ENCODE measurements at places on chromosomes 5 and 9.

GRCh38 chr5:163658702-163659567 is 153.5 kb downstream of the MAT2B start:
- DNase-seq: no peak

DNA sequence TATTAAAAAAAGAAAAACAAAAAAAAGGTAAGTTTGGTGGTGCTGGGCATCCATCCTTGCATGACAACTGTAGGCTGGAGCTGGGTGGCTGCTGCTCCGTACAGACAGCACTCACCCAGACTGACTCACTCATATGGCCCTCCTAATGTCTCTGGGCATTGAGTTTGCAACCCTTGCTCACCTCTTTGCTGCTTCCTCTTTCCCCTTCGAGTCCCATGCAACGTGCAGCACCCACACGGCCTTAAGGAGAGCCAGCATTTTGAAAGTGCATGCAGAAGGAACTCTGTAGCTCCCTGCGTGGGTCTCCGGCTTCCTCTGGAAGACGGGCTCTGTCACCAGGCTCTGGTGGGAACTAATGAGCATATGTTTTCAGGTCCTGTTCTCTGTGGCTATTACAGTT is 60.5 kb upstream of the ENTREP1 start:
- no peak for DNase-seq

DNA sequence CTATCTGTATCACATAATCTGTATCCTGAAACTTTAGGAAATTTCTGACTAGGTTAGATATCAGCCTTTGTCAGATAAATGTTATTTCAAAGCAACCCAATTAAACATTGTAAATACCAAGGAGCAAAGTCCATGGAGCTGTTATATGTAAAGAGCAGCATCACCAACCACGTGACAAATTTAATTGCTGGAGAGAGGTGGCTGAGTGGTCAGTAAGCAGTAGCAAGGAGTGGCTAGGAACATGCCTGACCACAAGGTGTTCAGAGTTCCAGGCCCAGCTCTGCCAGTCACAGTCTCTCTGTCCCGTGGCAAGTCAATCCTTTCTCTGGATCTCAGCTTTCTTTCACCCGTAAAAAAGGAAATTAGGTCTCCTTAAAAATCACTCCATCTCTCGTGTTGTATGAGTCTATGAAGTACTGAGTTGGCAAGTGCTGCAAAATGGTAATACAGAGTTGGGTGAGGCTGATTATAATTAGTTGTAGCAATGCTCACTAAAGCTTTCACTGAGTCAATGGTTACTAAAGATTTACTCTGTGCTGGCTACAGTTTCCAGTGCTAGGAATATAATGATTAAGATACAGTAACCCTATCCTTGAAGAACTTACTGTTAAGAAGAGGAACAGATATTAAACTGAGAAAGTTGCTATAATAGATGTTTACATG is 166.1 kb downstream of the GNAQ start:
- DNase-seq: no peak

DNA sequence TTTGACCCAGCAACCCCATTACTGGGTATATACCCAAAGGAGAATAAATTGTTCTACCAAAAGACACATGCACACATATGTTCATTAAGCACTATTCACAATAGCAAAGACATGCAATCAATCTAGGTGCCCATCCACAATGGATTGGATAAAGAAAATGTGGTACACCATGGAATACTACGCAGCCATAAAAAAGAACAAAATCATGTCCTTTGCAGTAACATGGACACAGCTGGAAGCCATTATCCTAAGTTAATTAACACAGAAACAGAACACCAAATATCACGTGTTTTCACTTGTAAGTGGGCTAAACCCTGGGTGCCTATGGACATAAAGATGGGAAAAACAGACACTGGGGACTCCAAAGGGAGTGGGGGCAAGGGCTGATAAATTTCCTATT is 46.6 kb downstream of the KLHL3 start:
- no peak for DNase-seq

DNA sequence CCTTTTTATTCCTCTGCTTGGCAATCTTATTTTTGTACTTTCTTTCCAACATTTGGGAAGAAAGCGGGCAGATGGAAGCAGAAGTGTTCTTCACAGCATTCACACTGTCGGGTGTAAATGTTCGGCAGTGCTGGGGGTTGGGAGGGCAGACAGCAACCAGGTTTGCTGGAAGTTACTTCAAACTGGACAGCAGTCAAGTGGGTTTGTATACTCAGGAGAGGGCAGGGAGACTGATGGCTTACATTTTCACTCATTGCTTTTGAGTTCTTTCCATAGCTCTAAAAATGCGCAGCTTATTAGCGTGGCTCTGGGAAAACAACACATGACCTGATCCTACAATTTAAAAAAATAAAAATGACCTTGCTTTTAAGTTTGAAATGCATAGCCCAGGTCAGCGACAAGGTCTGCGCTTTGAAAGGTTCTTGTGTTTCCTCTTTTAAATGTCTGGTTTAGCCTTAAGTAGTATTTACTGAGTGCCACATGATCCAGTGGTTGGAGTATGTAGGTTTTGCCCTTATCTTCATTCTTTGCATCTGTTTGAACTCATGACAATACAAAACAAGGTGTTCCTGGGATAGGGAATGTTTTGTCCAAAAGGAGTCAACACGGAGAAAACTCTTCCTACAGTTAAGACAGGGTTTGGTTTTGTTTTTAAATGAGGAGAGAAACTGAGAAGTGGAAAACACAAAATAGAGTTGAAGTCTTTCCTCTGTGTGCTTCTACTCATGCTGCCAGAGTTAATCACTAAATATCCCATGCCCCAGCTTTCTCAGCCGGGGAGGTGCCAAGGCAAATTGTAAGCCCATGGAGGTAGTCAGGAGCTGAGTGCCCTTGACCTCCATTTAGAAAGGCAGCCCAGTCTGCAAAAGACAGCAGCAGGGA is 132.7 kb upstream of the DMRT1 start:
- no peak for DNase-seq

GRCh38 chr5:119291877-119292276 is 63.9 kb upstream of the TNFAIP8 start:
- no peak for DNase-seq

DNA sequence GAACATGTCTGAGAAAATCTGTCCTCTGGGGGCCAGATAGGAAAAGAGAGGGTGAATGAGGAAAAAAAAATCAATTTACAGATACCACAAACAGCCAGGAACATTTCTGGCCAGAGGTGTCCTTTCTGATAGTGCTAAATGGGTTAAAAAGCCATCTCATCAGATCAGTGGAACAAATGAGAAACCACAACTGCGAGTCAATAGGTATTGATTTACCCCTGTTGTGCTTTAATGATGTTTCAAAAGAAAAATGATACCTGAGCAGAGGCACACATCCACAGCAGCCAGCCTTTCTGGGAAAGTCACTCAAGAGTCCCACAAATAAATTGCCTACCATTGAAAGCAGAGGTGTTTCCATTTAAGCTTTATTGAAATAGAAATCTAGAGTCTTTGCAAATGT is 79.3 kb upstream of the PTGER4 start:
- no peak for DNase-seq

- DNase-seq: no peak
Measured at GRCh38 chr9:134242706-134243105, 78.3 kb upstream of the RNU6ATAC start.

DNA sequence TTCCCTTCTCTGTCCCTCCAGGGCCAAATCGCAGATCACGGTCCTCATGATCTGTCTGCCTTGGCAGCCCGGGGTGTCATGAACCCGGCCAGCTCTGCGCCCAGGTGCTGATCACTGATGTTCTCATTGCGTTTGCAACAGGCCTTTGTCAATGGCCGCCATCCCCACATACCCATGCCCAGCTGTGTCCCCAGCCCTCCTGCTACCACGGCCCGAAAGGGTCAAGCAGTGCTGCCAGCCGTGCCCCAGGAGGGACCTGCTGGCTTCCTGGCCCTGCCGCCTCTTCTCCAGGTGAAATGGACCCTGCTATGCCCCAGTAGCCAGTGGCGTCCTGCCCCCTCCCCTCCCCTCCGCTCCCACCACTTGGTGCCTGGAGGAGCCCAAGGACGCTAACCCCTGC is 12.8 kb upstream of the VAV2 start:
- DNase-seq: no peak

- no peak for DNase-seq
Measured at GRCh38 chr5:174789596-174789995, 65.2 kb downstream of the MSX2 start.

- no peak for DNase-seq
Measured at GRCh38 chr5:151271336-151271735, 18.4 kb downstream of the GM2A start.

DNA sequence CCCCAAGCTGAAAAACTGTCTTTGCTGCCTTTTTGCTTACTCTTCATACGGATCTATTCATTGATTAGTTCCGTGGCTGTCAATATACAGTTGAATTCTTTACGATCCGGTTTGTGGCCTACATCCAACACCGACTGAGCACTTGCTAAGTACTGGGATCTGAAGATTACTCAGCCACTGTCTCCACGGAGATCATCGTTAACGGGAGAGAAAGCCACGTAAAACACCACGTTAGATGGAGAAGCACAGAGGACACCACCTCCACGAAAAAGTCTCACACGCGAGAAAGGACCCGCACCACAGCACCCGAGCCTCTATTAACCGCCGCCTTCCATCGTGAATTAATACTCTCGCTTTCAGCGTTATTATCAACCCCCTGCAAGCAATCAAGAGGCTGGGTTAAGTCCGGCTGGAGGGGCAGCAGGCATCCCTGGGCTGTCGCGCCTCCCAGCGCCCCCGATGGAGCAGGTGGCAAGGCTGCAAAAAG is 650 bp downstream of the ELP1 start:
- DNase-seq: no peak

DNA sequence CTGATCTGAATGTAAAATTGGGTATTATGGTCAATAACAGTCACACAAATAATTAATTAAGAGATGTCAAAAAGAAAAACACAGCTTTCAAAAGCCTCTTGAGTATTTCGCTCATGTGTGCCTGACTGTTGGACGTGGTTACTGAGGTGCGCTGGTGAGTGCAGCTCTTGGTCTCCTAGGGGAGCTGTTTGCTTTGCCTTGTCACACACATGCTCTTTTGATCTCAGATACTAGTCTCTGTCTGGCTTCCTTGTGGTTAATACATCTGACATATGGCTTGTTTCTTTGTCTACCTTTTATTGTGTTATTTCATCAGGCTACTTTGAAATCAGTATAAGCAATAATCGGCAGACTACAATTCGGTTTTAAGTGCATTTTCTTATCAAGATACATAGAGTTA is 51.5 kb downstream of the PCSK1 start:
- no peak for DNase-seq
